ENCODE measurements at places on chromosomes 11 and 22.
A peak's percentile ranks its signal among the peaks of the same experiment; 100 is the strongest.

DNA sequence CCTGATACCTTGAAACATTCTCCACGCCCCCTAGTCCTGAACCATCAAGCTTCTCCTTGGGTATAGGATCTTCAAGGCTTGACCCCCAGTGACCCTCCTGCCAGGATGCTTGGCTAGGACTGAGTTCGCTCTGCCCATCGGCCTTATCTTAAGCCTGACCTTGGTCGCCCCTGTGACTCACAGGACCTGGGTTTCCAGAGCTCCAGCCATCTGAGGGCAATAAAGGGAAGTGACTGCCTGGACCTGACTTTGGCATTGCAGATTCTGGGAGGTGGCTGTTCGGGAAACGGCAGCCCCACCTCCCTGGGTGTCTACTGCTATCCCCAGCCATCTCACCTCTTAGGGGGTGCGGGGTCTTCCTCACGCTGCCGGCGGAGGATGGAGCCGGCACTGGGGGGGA is 15.4 kb downstream of the CARD10 start:
- DNase-seq, result no peak

- DNase-seq, result no peak
Observed at GRCh38 chr11:57890521-57890920, 128.9 kb downstream of the CTNND1 start.

DNA sequence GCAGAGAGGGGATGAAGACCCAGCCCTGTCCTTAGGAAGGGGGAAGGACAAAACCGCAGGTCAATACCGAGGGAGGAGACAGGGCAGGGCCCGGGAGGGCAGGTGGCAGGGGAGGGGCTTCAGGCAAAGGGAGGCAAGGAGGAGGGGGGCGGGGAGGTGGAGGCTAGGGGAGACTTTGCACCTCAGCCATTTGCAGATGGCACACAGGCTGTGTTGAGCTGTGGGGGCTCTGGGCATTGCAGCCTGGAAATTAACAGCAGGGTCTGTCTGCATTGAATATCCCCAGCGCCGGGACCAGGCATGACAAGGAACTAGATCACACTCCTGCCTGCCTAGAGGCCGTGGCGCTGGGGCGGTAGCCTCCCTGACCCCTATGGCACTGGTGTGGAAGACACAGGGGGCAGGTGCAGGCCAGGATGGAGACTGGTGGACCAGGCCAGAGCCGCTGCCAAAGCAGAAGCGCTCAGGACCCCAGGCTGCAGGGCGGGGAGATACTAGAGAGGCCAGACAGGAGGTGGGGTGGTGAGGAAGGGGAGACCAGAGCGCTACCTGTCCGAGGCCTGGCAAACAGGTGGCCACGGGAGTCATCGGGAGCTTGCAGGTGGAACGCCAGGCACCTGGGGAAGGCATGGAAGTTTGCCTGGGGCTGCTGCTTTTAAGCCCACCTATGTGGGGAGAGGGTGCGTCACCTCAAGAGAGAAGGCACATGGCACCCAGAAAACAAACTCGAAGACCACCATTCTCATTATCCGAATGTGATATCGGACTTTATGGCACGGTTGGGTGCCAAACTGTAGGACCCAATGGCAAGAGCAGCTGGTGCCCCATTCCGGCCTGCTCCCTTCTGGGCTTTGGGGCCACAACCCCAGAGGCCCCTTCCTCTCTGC is 11.5 kb downstream of the CBX6 start:
- DNase-seq, result no peak

DNA sequence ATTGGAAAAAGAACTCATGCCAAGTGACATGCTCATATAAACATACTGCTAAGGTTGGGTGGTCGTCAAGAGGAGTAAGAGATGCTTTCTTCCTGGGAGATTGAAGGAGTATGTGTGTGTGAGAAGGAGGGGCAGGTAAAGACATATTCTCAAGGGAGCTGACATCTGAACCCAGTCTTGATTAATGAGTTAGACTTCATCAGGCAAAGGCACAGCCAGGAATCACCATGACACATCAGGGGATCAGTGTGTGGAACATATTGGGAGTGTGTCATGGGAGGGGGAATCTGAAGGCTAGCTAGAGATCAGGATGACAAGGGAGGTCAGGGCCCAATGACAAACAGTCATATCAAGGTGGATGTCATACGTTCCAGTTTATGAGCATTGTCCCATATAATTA is 14.9 kb downstream of the CNTF start:
- no peak for DNase-seq

GRCh38 chr22:47218671-47219070 is 456.2 kb downstream of the TBC1D22A start:
- no peak for DNase-seq

- no peak for DNase-seq
Observed at GRCh38 chr11:13669544-13670488, 1.3 kb downstream of the FAR1 start.

DNA sequence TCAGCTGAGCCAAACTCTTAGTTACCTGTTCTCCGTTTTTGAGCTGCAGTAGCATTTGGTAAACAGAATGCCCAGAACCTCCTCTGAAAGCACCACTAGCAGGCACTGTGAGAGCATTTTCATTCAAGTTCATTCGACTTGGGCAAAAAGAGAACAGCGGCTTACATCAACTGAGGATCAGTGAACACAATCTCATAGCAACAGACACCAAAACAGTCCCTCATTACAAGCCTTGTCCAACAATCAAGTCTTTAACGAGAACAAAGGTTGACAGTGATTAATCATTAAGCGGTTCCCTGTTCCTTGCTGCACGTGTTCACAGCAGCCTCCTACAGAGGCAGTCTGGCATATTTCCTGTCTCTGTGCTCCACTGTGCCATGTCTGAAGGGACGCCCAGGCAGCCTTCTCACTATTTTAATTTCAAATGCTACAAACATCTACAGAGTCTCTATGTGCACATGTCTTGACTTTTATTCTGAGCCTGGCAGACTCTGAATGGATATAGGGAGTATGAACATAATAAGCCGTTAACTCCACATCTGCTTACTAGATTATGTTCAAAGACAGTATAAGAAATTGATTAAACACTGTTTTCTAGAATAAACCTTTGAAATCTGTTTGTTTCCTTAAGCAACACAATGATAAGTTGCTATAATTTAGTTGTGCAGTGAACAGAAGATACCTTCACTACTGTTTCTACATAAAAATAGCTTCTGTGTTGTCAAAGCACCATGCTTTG is 88.3 kb upstream of the MTMR2 start:
- DNase-seq, result peak; percentile 49

DNA sequence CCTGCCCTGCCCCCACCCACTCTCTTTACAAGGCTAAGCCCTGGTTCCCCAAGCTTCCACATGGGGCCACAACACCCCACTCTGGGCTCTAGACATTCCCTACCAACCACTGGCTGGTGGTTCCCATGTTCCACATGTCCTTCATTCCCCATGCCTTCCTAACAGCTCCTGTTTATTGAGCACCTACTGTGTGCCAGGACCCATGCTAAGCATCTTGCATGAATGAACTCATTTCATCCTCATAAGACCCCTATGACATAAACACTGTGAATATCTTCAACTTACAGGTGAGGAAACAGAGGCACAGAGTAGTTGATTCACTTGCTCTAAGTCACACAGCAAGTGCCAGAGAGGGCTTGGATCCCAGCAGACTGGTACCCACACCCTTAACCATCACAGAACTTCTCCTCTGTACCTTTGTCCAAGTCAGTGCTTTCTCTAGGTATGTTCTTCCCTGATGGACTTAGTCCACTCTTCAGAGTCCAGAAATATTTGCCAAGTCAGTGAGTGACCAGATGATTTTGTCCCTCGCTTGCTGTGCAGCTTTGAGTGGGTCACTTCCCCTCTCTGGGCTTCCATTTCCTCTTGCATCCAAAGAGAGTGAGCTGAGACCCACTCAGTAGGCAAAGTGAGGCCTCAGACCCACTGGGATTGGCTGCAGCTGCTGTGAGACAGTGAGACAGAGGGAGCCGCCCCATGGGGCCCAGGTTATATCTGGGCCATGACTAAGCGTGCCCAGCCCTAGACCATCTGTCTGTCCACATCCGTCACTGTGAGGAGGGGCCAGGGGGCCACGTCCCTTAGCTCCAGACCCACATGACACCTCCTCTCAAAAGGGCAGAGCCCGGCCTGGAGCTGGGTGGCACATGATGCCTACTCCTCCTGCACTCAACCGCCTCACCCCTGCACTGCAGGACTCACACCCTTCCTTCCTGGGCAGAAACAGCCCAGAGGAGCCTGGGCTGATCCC is 132.4 kb downstream of the MN1 start:
- DNase-seq, result no peak

DNA sequence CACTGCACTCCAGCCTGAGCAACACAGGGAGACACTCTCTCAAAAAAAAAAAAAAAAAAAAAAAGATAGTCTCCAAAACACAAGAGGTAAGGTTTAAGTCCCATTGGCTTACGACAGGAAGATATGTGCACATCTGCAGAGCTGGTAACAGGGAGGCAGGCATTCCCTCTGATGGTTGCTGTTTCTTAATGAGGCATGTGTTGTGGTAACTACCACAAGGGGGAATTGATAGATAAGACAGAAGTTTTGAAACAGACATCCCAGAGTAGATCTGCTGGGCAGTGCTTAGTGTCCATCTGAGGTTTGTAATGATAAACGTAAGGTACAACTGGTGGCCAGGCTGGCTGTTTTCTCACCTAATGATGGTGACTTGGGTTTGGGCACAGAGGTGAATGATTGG is 4.7 kb downstream of the EIF1AD start:
- DNase-seq, result no peak

- DNase-seq, result no peak
Observed at GRCh38 chr11:62179995-62180394, 10.0 kb upstream of the SCGB1D1 start.

- peak; percentile 18 for DNase-seq
Observed at GRCh38 chr11:125188021-125188420, 23.5 kb downstream of the PKNOX2 start.

DNA sequence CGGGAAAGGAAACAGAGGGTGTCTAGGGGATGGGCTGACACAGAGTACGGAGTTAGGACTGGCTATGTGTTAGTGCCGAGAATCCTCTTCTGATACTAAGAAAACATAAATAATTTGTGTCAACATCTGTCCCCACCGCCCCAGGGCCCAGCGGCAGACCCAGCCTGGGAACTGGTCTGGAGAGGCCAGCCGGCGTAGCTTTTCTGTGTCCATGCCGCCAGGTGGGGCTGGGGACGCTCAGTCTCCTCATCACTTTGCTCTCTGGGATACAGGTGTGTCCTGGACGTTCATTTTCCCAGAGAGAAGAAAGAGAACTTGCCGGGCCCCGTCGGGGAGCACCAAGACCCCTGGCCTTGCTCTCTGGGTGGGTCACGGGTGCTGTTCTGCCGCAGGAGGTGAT is 54.7 kb downstream of the WNT7B start:
- no peak for DNase-seq
